ENCODE measurements at places on chromosomes 3 and 15.

- no peak for DNase-seq
Observed at GRCh38 chr3:141218162-141218835, 13.3 kb upstream of the PXYLP1 start.

- no peak for DNase-seq
Observed at GRCh38 chr3:111712294-111713167, 117.4 kb upstream of the ZBED2 start.

GRCh38 chr3:35919160-35919559, 279.8 kb downstream of the ARPP21 start:
- no peak for DNase-seq

- DNase-seq = no peak
Observed at GRCh38 chr3:11587766-11588165, 55.9 kb downstream of the VGLL4 start.

GRCh38 chr3:45551214-45552010, 43.1 kb upstream of the LIMD1 start:
- peak; percentile 96 for DNase-seq

DNA sequence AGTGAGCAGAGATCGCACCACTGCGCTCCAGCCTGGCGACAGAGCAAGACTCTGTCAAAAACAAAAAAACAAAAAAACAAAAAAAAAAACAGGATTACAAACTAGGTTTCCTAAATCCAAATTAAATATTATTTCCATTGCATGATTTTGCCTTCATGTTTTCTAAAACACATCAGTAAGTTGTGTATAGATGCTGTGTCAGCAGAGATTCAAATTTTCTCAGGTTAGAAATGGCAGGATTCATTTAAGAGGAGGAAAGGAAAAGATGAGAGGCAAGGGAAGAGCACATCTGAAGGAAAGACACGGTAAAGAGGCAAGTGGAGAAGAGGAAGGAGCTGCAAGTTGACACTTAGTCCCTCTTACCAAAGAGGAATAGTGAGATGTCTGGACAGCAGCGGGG, 51.8 kb upstream of the PPARG start:
- DNase-seq = no peak

GRCh38 chr15:28927043-28927442, 41.3 kb downstream of the APBA2 start:
- DNase-seq = no peak
